ENCODE measurements at places on chromosomes 11 and 22. TPM values are rescaled to one million over a fixed set of nuclear protein-coding genes. Genes with fewer than 3 reads are reported as not detected.

PATE2 gene
- not detected for total RNA-seq

SGSM1 gene
- not detected for total RNA-seq

CSF2RB gene
- not detected for total RNA-seq

PI4KA gene
- total RNA-seq: 32.9 TPM

VWA5A gene
- total RNA-seq: 22.3 TPM

MCAM gene
- 4.8 TPM for total RNA-seq

GRCh38 chr11:883527-883926 lies 27.1 kb downstream of the CHID1 start:
- H3K4me1 ChIP-seq: no peaks in the 10 kb centered on the region
- no peaks in the 10 kb centered on the region for H3K27me3 ChIP-seq
- H3K36me3 ChIP-seq: peaks cover 3% of the 10 kb centered on the region
- no peak overlapping the region for H3K27ac ChIP-seq
- H3K4me3 ChIP-seq: no peak overlapping the region

GRCh38 chr22:49554741-49555140 lies 272.9 kb downstream of the BRD1 start:
- H3K27me3 ChIP-seq: no peaks in the 10 kb centered on the region
- H3K27ac ChIP-seq: no peak overlapping the region
- H3K36me3 ChIP-seq: no peaks in the 10 kb centered on the region
- no peaks in the 10 kb centered on the region for H3K4me1 ChIP-seq
- no peak for DNase-seq

GRCh38 chr11:111541254-111542061 lies 938 bp downstream of the LAYN start:
- peak; percentile 51 for DNase-seq
- peak overlapping the region; percentile 82 for H3K4me3 ChIP-seq
- peak overlapping the region; percentile 83 for H3K27ac ChIP-seq
- H3K36me3 ChIP-seq: peaks cover 4% of the 10 kb centered on the region

- H3K4me3 ChIP-seq: no peak overlapping the region
- no peaks in the 10 kb centered on the region for H3K36me3 ChIP-seq
- H3K27ac ChIP-seq: no peak overlapping the region
Observed at GRCh38 chr11:134584001-134584561, 172.0 kb upstream of the B3GAT1 start.

DNA sequence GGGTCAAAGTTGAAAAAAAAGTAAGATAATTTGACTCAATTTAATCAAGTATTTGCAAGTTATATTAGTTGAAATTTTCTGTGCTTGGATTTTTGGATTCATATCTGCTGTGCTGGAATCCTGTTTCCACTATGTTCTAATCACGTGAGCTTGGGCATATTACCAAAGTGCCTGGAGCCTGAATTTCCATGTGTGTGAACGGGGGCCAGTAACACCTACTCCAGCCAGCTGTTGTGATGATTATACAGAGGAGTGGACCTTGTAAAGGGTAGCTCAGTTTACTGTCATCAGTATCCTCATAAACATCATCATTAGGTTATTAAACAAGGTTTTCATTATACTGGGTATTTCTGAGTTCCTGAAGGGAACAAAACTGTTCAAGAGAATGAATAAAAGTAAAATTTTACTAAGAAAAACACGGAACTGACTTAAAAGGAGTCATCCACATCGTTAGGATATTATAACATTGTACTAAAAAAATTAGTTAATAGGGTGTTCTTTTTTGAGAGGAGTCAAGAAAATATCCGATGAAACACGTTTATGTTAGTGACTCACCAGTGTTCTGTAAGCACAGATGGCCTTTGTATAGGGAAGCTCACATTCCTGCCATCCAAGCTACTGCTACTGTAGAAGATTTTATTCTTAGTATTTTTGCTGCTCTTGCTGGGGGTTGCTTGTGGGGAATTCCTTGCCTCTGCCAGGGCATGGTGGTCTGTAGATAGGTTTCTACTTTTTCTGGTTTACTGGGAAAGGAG lies 144.1 kb downstream of the ARHGAP42 start:
- no peaks in the 10 kb centered on the region for H3K36me3 ChIP-seq
- peaks cover 17% of the 10 kb centered on the region for H3K4me1 ChIP-seq
- no peak overlapping the region for H3K27ac ChIP-seq
- H3K27me3 ChIP-seq: no peaks in the 10 kb centered on the region
- DNase-seq: peak; percentile 76

DNA sequence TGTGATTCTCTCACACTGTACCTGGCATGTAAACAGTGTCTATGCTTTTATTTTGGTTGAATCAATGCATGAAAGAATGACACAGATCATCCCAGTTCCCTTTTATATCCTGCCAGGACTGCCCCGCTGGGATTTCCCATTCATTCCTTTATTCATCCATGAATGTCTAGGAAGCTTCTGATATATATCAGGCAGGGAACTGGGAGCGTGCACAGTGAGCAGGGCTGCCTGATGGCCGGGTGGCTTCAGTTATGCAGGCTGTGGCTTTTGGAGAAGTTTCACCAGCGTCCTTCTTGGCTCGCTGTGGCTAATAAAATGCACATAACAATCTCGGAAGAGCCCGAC lies 789.0 kb downstream of the TBC1D22A start:
- H3K4me3 ChIP-seq: no peak overlapping the region
- no peaks in the 10 kb centered on the region for H3K4me1 ChIP-seq
- H3K36me3 ChIP-seq: no peaks in the 10 kb centered on the region
- no peak for DNase-seq
- H3K27me3 ChIP-seq: no peaks in the 10 kb centered on the region

Data from fibroblast of lung (primary cell).